ENCODE measurements at places on chromosomes 3 and 15.

DNA sequence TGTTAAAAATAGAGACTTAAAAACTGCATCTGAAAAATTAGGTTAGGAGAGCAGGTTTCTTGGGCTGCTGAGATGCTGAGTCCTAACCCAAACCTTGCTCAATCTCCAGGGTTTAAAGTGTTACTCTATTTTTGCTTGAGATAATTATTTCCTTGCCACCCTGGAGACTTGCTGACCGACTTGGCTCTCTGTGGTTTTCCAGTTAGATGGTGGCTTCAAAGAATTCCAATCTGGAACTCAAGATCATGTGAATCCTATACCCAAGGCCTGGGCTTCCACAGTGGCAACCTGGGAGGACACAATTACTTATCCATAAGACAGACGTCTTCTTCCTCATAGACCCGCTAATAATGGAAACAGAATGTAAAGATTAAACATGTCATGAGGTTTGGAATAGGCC is 47.7 kb downstream of the SUMF1 start:
- no peak for DNase-seq

GRCh38 chr15:88645171-88646087 is 6.6 kb downstream of the ISG20 start:
- DNase-seq: no peak

DNA sequence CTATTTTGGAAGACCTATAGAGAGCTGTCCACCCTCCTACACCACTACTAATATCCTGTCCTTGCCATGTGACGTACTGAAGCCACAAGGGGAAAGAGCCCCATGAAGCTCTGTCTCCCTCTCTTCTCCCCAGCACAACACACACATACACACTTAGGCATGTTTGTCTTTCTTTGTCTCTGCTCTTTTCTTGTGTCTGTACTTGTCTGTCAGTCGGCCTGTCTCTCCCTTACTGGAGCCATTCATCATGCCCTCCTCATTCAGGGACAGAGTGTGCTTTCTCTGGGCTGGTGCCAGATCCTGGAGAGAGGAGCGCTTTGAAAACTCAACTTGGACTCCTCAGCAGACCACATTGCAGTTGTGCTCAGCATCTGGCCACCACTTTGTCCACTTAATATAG is 47.6 kb downstream of the PSMD6 start:
- no peak for DNase-seq

GRCh38 chr3:38536671-38537070 is 40.5 kb downstream of the EXOG start:
- DNase-seq: no peak

GRCh38 chr3:45611628-45612081 is 17.1 kb downstream of the LIMD1 start:
- no peak for DNase-seq

DNA sequence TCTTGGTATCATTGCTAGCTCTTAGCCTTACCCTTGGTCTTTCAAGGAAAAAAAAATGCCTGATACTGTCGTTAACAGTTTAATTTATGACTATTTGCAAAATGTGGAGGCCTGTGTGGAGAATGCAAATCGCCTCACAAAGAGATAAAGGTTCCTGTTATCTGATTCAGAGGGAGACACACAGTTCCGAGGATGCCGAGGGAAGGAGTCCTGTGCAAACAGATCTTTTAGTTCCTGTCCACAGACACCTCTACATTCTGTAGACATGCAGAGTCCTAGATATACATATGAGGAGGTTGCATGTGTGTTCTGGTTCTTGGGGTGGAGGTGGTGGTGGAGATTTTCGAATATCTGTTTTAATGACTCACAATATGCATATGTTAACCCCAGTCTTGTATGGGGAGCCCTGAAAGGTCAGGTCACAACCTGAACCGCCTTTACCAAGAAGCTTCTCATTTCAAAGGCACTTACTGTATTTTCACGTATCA is 5.7 kb downstream of the NR2F2 start:
- no peak for DNase-seq

DNA sequence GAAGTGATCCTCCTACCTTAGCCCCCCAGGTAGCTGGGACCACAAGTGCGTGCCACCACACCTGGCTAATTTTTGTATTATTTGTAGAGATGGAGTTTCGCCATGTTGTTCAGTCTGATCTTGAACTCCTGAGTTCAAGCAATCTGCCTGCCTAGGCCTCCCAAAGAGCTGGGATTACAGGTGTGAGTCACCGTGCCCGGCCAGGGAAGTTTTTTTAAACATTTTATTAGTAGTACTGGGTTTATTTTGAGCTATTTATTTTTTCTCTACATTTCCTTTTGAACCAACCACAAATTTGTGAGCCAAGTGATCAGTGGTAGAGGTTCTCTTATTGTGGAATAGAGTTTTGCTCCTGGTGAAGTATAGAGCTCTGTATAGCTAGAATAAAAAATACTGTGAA is 33.7 kb downstream of the ARMC8 start:
- no peak for DNase-seq

DNA sequence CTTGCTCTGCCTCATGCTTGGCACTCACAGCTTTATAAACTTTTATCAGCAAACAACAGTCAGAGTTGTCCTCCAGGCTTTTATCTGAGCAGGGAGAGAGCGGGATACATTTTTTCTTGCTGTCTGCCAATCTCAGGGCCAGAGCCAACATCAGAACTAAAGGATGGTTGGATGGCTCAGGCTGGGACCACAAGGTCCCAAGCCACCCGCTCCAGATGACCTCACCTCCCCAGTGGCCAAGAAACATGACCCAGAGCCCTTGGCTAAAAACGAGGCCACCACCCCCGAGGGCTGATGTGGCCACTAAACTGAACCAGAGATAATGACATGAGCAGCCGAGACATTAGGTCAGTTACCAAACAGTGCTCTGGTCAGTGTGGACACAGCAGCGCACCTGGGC is 18.8 kb upstream of the SPATA12 start:
- no peak for DNase-seq

GRCh38 chr15:47401427-47401826 is 315.9 kb upstream of the SEMA6D start:
- DNase-seq: no peak

- no peak for DNase-seq
These were observed 427.4 kb upstream of the PROK2 start for GRCh38 chr3:72212396-72212795.

- no peak for DNase-seq
These were observed 24.0 kb upstream of the DGKG start for GRCh38 chr3:186385856-186386602.

DNA sequence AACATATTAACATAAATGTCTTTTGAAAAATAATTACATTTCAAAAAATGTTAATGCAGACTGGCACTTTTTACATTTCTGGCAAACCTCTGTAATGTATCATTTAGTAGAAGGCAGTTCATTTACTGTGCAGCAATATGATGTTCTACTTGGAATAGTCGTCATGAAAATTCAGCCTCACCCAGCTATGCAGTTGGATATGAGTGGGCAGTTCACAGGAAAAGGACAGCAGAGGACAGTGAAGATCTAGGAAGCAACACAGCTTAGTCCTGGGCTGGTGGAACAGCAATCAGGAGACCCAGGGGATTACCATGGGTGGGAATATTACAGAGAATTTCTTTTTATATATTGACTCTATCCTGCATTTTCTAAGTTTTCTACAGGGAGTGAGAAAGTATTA is 63.6 kb downstream of the ANO10 start:
- no peak for DNase-seq

DNA sequence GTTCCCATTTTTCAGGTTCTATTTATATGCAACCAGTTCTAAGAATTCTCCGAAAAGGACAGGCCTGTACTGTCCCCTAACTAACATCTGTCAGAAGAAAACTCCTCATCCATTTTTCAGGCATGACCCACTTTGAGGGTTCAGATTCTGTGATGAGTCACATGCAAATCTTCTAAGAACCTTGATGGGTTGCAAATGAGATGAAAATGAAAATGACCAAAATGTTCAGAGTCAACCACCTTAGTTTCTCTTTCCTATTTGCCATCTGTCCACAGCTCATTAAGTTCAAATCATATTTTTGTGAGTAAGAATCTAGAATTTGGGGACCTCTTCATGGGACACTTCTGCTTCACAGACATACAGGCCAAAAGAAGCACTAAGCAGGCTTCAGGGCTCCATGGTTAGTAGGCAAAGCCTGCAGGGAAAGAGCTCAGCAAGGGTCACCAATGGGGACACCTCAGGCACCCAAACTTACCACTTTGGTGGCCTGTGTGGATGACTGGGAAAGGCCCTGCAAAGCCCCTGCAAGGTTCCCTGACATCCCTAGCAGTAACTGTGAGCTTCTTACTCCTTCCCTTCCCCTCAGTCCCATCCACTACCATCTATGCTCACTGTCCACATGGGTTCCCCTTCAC is 122.0 kb downstream of the WDR76 start:
- no peak for DNase-seq

- no peak for DNase-seq
These were observed 26.6 kb upstream of the PLXNA1 start for GRCh38 chr3:126956361-126956760.

- no peak for DNase-seq
These were observed 69.5 kb upstream of the XCR1 start for GRCh38 chr3:46096781-46097180.

GRCh38 chr15:76155731-76156130 is 95.9 kb downstream of the TMEM266 start:
- DNase-seq: no peak

DNA sequence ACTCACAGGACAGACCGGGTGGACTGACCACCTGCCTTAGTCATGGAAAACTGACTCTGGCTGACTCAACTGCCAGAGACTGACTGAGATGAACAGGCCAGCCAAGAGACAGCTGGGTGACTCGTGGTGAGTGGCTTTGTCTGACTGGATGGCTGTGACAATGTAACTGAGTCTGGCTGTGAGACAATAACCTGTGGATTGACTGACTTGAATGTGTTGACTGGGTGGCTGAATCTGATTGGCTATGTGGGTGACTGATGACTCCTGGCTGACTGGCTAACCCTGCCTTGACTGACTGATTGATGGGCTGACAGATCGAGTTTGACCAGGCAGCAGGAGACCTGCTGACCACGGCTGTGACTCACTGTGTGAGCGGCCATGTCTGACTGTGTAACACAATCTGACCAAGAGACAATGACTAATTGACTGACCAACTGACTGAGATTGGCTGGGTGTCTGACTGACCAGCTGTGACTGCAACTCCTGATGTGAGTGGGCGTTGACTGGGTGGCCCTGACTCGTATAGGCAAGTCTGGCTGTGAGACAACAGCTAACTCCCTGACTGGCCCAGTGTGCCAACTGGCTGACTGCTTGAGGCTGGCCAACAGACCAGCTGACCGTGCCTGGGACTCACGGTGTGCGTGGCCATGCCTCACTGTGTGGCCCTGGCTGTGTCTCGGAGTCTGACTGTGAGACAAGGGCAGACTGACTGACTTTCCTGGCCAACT is 509.1 kb downstream of the SHQ1 start:
- DNase-seq: no peak

DNA sequence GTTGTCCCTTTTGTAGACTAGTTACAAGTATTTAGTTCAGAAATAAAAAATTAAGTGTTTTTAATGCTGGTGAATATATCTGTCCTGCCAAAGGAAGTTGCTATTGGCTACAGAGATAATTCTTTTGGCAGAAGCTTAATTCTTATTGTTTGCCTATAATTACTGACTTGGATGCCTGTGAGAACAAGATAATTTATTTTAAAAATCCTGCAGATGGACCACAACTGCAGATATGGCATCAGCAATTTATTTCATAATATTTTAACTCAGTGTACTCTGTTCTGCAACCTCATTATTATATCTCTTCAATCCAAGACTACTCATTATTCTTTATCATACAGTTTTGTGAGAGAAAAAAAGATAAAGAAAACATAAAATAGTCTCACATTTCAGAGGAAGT is 789.8 kb downstream of the NAALADL2 start:
- no peak for DNase-seq

DNA sequence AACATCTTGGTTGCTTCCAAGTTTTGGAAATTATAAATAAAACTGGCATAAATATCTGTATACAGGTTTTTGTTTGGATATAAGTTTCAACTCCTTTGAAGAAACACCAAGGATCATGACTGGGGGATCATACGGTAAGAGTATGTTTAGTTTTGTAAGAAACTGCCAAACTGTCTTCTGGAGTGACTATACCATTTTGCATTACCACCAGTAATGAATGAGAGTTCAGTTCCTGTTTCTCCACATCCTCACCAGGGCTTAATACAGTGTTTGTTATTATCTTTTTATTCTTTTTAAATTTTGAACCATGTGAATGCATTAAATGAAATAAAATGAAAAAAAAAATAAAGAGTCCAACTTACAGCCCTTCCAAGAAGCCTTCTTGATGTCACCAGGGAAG is 3.7 kb upstream of the ANKUB1 start:
- no peak for DNase-seq

DNA sequence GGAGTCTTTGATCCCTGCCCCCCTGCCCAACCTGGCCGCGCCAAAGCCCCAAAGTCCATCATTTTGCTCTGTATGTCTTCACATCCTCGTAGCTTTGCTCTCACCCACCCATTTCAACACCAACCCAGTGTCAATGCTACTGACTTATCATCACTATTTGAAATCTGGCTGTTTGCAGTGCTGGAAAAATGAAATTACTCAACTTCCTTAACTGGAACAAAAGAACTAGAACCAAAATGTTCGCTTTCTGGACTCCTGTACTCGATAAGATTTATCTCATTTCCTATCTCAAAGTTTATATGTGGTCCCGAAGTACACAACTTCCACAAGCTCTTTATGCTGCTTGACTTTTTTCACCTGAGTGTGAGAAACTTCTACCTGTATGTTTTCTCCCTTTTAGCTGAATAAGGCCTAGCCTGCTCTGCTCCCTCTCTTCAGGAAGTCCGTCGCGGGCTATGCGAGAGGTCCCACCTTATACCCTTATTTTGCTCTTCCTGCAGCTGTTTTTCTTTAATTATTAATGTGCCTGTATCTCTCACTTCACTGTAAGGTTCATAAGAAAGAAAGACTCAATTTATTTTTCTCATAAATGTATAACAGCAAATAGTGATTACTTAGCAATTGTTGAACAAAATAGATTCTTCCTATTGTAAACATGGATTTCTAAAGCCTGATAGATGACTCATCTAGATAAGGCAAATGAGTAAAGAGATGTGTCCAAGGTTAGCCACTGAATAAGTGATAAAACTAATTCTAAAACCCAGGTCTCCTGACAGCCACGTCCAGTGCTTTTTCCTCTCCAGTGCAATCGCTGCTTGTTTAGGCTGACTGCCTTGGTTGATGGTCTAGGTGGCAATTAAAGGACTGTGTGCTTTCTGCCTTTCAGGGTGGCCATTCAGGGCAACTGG is 464.1 kb upstream of the TPRG1 start:
- no peak for DNase-seq

Data from Kasumi-1 (cell line).